ENCODE measurements at places on chromosomes 5 and 9.

GRCh38 chr9:135884328-135885035, 22.9 kb downstream of the CAMSAP1 start:
- no peak for DNase-seq

GRCh38 chr5:143448518-143448917, 45.0 kb upstream of the NR3C1 start:
- DNase-seq = no peak

- DNase-seq = no peak
Observed at GRCh38 chr9:76916231-76916630, 10.3 kb upstream of the PRUNE2 start.

DNA sequence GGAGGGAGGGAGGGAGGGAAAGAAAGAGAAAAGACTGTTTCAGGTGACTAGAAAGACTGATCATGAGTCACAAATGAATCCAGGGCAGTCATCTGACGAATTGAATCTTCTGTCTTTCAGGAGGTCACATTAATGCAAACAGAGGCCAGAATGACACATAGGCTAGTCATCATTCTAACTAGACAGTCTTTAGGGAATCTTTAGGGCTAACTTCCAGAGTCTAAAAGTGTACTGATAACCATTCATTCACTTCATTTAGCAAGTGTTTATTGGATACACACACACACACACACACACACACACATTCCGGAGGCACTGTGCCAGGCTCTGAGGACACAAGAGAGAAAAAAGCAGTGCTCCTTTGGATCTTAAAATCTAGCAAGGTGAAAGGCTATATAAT, 156.7 kb downstream of the EBF1 start:
- DNase-seq = no peak

- no peak for DNase-seq
Observed at GRCh38 chr9:118736406-118736805, 632.8 kb downstream of the BRINP1 start.

GRCh38 chr9:118630931-118631595, 738.2 kb downstream of the BRINP1 start:
- no peak for DNase-seq

DNA sequence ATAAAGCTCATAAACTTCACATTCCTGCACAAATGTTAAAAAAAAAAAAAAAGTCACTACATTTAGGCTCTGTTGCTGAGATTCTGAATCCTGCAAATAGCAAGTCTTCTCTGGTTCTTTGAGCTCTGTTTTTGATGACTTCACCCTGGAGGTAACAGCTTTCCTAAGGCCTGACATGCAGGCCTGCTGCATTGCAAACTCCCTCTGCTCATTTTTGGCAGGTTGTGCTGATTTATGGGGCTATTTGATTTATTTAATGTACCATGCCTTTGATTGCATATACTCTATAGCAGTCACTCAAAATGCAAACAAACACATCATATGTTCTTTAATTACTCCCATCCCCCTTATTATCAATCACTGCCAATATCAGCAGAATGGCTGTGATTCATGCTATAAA, 416.1 kb upstream of the IZUMO3 start:
- no peak for DNase-seq

DNA sequence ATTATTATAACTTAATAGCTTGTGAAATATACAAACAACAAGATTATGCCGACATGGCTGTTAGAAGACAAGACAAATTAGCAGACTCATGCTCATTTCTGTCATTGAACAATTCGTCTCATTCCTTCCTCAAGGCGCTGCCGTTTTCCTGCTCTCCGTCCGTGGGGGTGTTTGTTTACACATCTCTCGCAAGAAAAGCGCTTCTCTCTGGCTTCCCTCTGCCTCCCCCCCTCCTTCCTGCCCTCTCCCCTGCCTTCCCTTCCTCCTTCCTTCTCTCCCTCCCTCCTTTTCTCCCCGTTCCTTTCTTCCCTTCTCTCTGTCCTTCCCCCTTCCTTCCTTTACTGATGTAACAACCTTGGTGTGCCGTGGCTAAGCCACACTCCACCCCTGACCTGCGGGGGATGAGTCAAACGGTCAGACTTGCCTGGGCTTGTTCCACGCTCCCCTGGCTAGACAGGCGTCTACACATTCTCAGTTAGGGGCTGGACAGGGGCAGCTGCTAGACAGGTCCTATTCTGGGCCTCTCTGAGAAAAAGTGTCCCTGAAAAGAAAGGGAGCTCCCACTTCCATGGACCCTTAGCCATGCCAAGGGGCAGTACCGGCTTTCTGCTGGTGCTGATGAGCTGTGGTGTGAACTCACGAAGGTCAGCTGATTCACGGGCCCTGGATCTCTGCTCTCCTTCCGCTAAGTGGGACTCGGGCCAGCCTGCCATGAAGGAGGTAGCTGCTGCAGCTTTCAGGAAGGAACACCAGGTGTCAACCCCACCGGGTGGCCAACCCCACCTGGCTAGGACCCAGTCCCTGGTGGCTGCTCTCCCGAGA, 32.0 kb upstream of the SPTLC1 start:
- no peak for DNase-seq

DNA sequence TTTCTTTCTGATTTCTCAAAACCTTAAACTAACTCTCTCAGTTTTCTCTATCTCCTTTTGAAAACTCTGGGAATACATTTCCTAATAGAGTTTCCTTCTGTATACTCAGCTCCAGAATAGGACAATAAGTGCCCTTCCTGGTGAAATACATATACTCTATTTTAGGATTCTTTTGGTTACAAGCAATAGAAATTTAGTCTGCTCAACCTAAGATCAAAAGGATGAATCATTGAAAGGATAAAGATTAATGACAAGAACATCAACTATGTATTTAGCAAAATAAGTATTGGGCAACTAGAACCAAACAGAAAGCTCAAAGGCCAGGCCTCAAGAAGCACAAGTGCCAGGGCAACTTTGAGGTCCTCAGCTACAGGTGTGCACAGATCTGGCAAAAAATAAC, 127.1 kb downstream of the ADAMTSL1 start:
- DNase-seq = no peak

DNA sequence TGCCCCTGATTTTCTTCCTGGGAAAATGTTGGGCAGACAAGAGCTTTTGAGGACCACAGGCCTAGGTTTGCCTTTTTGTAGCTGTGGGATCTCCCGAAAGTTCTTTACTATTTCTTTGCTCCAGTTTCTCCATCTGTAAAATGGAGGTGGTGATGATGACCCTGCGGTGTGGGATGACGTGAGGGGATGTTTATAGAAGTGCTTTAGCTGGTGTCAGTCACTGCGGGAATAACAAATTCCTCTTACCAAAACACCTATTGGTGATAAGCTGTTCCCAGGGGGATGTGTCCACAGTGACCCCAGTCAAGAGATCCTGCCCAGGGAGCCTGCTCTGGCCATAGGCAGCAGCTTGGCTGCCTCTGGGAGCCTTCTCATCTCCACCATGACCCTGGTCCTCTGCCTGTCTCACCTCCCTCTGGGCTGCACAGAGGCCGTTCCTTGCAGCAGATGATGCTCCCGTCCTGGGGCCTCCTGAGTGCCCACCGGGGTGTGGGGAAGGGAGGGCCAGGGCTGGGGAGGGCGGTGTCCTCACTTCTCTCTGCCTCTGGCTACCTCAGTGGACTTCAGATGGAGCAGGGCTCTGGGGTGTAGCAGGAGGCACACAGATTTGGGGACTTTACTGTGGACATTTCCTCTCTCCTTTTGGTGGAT, 77.2 kb downstream of the COL15A1 start:
- DNase-seq = no peak

DNA sequence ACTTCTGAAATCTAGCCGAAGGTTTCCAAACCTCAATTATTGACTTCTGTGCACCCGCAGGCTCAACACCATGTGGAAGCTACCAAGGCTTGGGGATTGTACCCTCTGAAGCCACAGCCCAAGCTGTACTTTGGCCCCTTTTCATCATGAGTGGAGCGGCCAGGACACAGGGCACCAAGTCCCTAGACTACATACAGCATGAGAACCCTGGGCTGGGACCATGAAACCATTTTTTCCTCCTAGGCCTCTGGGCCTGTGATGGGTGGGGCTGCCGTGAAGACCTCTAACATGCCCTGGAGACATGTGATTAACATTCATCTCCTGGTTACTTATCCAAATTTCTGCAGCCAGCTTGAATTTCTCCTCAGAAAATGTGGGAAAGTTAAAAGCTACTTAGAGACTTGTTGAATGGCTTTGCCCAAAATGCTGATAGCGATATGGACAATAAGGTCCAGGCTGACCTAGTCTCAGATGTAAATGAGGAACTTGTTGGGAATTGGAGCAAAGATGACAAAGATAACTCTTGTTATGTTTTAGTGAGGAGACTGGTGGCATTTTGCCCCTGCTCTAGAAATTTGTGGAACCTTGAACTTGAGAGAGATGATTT, 34.1 kb upstream of the CPLANE1 start:
- DNase-seq = no peak

- DNase-seq = no peak
Observed at GRCh38 chr5:54518146-54518817, 723 bp downstream of the SNX18 start.

GRCh38 chr5:39905356-39905755, 480.6 kb upstream of the DAB2 start:
- DNase-seq = no peak

- DNase-seq = no peak
Observed at GRCh38 chr5:158809310-158809850, 290.3 kb downstream of the EBF1 start.

- no peak for DNase-seq
Observed at GRCh38 chr5:173535976-173536639, 80.3 kb downstream of the BOD1 start.

- DNase-seq = no peak
Observed at GRCh38 chr5:119355244-119355638, 578 bp upstream of the TNFAIP8 start.

Measured in stimulated activated CD8-positive, alpha-beta memory T cell treated with anti-CD3 and anti-CD28 coated beads, Interleukin-7, amount 100 ng/mL, for 1 hour (primary cell).